ENCODE measurements at places on chromosomes 1 and 21.
A peak's percentile ranks its signal among the peaks of the same experiment; 100 is the strongest.

DNA sequence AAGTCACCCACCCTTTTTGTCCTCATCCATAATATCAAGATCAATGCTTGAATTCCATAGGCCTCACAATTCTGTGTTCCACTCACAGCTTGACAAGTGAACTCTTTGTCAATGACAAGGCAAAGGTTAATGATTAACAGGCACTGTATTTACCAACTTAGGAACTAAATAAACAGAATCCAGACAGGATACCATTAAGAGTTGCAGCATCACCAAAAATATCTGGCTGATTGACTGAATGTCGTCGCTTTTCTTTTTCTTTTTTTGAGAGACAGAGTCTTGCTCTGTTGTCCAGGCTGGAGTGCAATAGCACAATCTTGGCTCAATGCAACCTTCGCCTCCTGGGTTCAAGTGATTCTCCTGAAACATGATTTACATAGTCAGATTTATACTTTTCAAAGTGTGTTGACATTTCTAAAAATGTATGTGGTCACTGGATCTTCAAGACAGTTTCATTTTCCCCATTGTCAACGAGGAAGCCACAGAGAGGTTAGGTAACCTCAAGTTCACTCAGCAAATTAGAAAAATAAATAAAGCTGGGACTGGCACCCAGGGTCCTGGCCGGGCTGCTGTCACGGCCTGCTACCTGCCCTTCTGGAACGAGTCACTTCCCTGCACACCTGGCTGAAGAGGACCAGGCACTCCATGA lies 81.0 kb downstream of the PDE9A start:
- DNase-seq: no peak

DNA sequence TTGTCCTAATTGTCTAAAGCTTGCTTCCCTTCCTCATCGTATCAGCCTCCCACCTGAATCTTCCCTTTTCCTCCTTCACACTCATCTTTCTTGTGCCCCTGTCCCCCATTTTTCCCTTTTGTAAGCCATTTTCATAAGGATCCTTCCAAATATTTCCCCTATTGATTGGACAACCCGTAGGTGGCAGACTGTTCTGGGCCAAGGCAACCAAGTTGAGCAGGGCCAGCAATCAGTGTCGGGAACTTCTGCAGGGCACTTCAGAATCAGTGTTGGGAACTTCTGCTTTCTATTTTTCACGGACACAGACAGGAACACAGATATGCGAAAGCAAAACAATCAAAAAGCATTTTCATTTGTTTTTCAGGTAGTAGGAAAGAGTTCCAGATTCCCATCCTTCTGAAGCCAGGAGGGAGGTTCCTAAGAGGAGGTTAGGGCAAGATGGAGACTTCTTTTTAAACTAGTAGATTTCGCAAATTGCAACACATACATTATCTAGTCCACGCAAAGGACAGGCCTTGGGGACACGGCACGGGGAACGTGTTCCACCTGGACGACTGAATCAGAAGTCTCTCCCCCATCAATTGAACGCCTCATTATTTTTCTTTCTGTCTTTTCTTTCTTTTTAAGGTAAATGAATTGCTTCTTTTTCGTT lies 691 bp upstream of the MPZL1 start:
- peak; percentile 68 for DNase-seq

GRCh38 chr1:102588536-102588935 lies 519.8 kb downstream of the COL11A1 start:
- DNase-seq: no peak

DNA sequence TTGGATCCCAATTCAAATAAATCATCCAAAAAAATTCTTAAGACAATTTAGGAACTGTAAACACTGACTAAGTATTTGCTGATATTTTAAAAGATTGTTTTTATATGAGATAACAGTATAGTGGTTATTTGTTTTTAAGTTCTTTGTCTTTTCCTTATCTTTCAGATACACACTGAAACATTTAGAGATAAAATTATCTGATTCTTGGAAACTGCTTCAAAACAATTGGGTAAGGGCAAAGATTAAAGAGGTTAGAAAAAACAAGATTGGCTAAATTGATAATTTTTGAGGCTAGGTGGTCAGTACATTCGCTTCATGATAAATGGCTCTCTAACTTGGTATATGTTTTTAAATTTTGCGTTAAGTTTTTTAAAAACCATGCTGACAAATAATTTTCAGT lies 117.3 kb downstream of the PSMG1 start:
- DNase-seq: no peak

DNA sequence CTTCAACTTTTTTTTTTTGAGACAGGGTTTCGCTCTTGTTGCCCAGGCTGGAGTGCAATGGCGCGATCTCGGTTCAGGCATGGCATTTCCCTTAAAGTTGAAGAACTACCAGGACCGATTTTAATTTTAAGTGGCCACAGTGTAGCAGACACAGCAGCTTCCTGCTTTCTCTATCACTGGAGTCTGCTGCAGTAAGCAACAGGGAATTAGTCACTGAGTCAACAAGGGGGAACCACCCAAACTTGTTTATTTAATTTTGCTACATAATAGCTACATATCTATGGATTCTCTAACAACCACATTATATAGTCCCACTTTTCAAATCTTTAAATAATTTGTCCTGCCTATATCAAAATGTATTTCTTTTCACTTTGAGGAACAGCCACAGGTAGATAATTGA lies 12.5 kb upstream of the TNNI3K start:
- no peak for DNase-seq

GRCh38 chr1:104467590-104467989 lies 717.9 kb downstream of the AMY1C start:
- peak; percentile 14 for DNase-seq

DNA sequence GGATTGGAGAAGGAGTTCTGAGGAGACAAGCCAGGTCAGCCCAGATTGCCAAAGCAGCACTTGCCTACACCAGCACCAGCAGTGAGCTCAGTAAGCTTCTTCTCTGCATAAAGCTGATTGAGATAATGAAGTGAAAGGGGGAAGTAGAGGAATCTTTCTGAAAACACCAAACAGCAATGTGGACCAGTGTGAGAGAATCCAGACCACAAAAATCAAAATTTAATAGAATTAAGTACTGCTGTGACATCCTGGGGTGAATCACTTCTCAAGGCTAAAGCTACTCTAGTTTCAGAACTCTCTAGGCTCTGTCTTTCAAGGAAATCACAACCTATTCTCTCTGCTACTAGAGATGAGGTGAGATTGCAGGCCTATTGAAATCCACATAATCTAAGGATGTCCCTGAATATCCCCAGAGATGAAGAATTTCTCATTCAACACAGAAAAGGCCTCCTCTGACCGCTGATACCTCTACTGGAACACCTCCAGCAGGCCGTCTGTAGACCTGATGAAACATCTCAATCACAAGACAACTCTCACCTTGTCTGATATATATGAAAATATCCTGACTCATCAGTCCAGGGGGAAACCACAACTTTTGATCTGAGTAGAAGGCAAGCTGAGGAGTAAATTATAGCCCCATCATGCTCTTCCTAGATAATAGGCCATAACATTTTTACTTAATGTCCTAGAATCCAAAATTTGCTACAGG lies at the start of gene FCRL4:
FCRL4 (minus strand) TSS at position 127 of the 709 bp plus-strand sequence. CDS start 141 bp downstream, outside the sequence.
- peak; percentile 67 for DNase-seq

DNA sequence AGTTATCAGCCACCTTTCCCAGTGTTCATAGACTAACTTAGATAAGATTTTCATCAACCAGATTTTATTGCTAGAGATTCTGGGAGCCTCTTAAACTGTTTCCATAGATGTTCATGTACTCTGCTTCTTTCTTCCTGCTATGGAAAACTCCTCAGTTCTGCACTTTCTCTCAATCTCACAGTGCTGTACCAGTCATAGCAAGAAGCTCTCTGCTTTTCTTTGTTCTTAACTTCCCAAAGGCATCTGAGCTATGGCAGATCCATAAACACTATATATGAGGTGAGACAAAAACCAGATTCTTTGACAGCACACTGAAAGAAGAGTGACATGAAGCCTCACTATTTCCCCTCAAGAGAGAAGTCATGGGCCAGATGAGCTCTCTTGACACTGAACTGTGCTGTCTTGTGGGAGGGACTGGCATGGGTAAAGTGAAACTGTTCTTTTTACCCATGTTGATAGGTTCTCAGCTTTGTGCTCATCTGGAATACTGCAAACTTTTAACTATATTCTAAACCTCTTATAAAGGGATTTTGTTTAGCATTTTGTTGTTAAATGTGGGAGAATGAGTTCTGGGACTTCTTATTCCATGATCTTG lies 64.2 kb upstream of the LYPLAL1 start:
- peak; percentile 35 for DNase-seq

DNA sequence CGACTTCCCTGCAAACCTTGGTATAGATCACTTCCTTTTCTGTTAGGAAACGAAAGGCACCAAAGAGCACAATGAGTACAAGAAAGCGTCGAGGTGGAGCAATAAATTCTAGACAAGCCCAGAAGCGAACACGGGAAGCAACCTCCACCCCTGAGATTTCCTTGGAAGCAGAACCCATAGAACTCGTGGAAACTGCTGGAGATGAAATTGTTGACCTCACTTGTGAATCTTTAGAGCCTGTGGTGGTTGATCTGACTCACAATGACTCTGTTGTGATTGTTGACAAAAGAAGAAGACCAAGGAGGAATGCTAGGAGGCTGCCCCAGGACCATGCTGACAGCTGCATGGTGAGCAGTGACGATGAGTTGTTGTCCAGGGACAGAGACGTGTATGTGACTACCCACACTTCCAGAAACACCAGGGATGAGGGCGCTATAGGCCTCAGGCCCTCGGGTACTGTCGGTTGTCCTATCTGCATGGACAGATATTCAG lies 18.5 kb downstream of the FAM89A start:
- DNase-seq: no peak

GRCh38 chr1:23159963-23160877 lies 8.4 kb downstream of the LUZP1 start:
- no peak for DNase-seq
